ENCODE measurements at places on chromosomes 13 and 19.

DNA sequence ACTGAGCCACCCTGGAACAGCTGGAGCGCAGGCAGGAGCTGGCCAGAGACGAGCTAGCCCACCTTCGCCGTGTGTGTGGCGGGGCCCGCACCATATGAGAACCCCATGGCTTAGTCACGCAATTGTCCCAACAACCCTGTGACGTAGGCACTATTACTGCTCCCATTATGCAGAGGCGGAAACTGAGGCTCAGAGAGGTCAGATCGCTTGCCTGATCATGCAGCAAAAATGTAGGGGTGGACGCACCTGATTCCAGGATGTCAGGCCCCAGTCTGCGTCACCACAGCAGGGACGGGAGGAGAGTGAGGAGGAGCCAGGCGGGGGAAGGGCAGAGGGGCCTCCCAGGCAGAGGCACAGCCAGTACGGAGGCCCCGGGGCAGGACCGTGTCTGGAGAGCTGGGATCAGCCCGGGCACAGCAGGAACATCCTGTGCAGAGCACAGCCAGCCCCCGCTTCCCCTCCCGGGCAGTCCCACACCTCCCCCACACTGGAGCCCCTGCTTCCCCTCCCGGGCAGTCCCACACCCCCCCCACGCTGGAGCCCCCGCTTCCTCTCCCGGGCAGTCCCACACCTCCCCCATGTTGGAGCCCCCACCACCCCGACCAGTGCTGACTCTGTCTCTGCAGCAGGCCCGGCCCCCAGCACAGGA, 16.7 kb downstream of the PIP5K1C start:
- DNase-seq = no peak

GRCh38 chr19:13044231-13044836, 49.1 kb downstream of the NFIX start:
- no peak for DNase-seq

GRCh38 chr13:26548205-26548765, 9.2 kb upstream of the WASF3 start:
- no peak for DNase-seq

- DNase-seq = no peak
Observed at GRCh38 chr19:13150931-13151604, 857 bp downstream of the IER2 start.

- DNase-seq = no peak
Observed at GRCh38 chr13:89828506-89828905, 1519.0 kb upstream of the MIR17HG start.

DNA sequence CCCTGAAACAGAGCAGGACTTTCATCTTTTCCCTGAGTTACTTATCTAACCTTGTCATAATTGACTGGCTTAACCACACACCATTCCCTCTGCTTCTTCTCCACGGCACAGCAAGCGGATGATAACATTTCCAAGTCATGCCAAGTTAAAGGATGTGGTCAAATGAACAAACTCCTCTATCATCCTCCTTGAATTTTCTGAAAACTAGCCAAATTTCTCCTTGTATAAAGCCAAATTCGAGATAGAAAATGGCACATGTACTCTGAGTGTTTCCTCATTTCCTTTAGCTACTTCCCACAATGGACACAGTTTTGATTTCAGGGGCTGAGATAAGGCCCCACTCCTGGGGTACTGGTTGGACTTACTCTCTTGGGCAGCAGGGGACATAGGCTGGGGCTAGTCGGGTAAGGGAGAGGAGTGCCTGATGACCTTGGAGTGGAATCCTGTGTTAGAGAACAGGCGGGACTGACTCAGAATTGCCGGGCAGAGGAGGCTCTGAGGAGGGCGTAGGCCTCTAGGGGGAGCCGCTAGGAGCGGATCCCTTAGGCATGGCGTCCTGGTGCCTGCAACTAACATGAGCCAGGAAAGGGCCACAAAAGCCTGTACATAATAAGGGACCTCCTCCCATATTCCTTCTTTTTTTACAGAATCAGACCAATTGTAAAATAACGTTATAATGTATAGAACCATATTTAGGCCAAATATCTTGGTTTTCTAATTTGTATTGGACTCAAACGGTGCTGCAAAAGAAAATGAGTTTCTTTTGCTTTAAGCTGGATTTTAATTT, 20.3 kb upstream of the TMTC4 start:
- DNase-seq = no peak

DNA sequence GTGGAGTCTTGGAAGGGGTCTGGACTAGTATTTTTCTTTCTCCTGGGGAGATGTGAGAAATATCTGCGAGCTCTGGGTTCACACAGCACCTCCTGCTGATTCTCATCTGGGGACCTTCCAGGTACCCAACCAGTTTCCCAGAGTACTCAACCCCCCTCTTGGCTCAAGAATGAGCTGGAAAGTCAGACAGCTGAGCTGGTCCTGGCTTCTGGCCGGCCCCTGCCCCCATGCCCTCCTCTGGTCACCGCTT, 2.2 kb upstream of the PDE4A start:
- DNase-seq = no peak

DNA sequence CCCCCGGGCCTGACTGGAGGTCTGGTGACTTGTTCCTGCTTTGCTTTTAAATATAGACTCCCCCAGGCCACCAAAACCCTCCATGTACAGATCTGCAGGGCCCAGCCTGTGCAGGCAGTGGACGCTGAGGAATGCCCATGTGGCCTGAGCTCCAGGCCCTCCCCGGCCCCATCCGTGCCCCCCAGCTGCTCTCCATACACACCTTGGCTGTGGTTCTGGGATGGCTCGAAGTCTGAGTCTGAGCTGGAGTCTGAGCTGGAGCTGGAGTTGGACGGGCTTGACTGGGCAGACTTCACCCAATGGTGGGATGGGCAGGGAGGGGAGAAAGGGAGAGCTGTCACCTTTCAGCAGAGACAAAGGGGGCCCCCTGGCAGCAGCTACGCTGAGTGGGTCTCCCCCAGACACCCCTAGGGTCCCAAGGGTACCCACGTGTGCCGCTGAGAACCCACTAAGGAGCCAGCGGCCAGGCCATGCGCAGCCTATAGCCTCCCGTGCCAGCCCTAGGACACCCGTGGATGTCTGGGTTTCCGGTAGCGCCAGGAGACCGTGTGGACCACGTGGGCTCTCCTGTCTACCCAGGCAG, 61.9 kb downstream of the MLLT1 start:
- no peak for DNase-seq

- no peak for DNase-seq
Observed at GRCh38 chr13:102965802-102966201, 100.4 kb downstream of the SLC10A2 start.

DNA sequence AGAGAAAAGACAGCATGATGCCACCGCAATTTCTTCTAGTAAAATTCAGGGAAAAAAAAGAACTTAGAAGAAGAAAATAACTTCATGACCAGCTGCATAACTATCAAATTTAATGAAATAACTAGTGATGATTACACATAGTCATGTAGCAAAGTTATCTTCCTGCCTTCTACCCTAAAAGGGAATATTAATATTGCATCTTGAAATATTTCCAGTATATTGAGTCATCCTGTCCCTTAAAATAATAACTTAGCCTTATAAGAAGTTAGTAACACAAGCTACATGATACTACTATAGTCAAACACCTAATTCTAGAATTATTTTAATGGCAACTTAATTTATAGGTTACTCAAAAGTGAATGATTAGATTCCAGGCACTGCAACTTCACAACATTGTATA, 289.2 kb downstream of the KLF12 start:
- DNase-seq = no peak

DNA sequence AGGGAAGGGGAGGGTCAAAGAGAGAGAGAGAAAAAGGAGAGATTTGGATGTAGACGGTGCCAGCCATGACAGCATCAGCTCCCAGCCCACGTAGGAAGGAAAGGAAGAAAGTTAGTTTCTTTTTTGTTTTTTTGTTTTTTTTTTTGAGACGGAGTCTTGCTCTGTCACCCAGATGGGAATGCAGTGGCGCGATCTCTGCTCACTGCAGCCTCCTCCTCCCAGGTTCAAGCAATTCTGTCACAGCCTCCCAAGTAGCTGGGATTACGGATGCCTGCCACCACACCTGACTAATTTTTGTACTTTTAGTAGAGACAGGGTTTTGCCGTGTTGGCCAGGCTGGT, 27.6 kb downstream of the ELL start:
- no peak for DNase-seq

- no peak for DNase-seq
Observed at GRCh38 chr13:109985871-109986450, 199.6 kb upstream of the IRS2 start.

DNA sequence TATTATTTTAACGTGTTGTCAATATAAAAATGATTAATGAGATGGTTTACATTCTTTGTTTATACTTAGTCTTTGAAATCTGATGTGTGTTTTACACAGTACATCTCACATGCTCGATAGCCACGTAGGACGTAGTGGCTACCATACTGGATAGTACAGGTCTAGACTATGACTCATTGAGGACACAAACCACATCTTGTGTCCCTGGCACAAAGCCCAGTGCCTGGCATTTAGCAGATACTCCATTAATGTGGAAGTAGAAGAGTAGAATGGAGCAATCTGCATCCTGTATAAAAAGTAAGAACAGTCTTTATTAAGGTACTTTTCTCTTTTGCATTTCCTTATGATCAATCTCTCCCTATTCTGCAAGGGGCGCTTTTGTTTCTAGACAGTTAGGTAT, 49.0 kb upstream of the FRY start:
- DNase-seq = no peak

DNA sequence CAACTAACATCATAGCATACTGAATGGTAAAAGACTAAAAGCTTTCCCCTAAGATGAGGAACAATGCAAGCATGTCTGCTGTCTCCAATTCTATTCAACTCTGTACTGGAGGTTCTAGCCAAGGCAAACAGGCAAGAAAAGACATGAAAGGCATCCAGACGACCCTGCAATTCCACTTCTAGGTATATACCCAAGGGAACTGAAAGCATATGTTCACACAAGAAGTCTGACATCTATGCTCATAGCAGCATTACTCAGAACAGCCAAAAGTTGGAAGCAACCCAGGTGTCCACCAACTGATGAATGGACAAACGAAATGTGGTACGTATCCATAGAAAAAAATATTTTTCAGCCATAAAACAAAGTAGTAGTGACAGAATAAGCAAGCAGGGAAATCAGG, 39.1 kb downstream of the PEPD start:
- no peak for DNase-seq

DNA sequence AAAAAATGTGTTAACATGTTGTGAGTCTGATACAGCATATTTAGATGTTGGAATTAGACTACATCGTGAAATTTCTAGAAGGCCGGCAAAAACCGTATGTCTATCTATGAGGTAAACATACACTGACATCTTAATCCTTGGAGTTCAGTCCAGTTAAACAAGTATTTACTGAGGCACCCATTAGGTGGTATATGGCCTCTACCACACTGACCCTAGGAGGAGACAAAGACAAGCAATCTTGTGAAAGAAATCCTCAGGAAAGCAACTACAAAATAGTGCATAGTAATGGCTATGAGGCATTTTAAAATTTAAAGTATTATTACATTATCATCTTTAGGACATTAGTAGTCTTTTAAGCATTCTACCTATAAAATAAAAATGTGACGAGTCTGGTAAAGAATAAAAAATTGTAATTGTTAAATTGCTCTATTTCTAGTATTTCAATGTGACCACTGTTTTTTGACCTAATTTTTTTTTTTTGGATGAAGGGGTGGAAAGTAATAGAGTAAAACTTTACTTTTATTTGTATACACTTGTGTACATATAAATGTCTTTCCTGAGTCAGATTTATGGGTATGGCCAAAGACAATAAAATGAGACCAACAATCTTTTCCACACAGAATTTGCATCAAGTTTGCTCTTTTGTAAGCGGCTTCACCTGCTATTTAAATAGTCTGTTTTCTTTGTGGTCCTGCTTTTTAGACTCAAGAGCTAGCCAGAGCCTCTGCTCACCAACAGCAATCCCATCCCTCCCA, 50.5 kb downstream of the KATNAL1 start:
- no peak for DNase-seq

DNA sequence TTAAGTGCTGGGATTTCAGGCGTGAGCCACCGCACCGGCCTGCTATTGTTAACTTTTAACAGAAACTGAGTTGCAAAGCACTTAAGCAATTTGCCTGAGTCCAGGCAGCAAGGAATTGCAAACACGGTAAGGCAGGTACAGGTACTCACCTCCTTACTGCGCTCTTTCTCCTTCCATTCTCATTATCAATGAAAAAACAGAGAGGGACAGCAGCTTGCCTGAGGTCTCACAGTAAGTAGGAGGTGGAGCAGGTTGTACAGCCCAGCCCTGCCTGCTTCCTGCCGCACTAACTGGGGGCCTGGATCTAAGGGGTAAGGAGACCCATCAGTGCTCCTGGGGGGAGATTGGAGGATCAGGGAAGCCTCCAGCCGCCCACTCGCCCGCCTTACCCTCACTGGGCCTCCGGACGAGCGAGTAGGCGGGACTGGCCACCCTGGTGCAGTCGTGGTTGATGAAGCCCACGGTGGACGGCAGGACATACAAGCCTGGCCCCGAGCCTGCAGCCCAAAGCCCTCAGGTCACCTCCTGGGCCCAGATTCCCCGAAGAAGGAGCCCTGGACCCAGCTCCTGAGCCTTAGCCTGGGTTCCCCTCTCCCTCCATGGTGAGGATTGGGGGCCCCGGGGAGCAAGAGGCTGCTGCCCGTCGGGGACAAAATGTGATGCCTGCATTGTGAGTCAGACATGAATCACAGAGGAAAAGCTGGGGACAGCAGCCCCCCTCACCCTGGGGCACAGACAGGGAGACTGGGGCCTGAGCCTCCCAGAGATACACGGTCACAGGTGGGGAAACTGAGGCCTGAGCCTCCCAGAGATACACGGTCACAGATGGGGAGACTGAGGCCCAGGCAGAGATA, 11.4 kb upstream of the SHC2 start:
- no peak for DNase-seq

DNA sequence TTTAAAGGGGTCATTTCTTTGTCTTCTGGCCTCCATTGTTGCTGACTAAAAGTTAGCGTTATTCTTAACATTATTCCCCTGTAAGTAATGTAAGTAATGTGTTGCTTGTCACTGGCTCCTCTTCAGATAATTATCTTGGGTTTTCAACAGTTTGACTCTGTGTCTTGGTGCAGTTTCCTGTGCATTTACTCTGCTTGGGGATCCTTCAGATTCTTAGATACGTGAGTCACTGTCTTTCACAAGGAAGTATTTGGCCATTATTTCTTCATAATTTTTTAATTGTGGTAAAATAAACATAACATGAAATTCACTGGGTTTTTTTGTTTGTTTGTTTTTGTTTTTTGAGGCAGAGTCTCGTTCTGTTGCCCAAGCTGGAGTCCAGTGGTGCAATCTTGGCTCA, 13.5 kb upstream of the OR7D2 start:
- DNase-seq = no peak

GRCh38 chr13:31081316-31081715, 80.4 kb downstream of the HSPH1 start:
- DNase-seq = no peak

- no peak for DNase-seq
Observed at GRCh38 chr19:33071887-33072286, 7.2 kb upstream of the RHPN2 start.

DNA sequence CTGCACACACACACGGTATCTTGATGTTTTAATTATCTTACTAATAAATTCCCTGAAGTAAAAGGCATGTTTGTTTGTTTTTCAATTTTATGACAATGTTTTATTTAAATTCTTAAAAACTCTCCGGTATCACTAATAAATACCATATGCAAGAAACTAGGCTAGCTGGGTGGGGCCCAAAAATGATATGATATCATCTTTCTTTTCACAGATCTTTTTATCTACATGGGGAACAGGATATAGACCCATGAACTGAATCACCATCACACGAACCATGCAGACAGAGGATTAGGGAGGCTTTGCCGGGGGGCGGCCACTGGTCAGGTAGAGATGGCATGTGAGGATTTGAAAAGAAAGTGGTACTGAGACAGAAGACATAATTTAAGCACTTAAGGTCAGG, 266.4 kb downstream of the ENOX1 start:
- no peak for DNase-seq

GRCh38 chr19:1490311-1491113, at the start of gene PCSK4:
PCSK4 (minus strand) TSS chr19:1490350; CDS start chr19:1490346, 4 bp downstream.
- peak; percentile 99 for DNase-seq

GRCh38 chr13:18959996-18960395, 221.6 kb downstream of the TUBA3C start:
- no peak for DNase-seq

Measured in stimulated activated CD4-positive, alpha-beta T cell treated with anti-CD3 and anti-CD28 coated beads, Interleukin-12 subunit alpha, Interleukin-12 subunit beta, amount 100 ng/mL, for 48 hours (primary cell).